ENCODE measurements at places on chromosomes 4 and X.
A peak's percentile ranks its signal among the peaks of the same experiment; 100 is the strongest.

GRCh38 chrX:133151336-133151735 is 54.4 kb upstream of the USP26 start:
- peak; percentile 5 for DNase-seq

- DNase-seq: no peak
These were observed 626.7 kb upstream of the BOD1L1 start for GRCh38 chr4:14254252-14254651.

DNA sequence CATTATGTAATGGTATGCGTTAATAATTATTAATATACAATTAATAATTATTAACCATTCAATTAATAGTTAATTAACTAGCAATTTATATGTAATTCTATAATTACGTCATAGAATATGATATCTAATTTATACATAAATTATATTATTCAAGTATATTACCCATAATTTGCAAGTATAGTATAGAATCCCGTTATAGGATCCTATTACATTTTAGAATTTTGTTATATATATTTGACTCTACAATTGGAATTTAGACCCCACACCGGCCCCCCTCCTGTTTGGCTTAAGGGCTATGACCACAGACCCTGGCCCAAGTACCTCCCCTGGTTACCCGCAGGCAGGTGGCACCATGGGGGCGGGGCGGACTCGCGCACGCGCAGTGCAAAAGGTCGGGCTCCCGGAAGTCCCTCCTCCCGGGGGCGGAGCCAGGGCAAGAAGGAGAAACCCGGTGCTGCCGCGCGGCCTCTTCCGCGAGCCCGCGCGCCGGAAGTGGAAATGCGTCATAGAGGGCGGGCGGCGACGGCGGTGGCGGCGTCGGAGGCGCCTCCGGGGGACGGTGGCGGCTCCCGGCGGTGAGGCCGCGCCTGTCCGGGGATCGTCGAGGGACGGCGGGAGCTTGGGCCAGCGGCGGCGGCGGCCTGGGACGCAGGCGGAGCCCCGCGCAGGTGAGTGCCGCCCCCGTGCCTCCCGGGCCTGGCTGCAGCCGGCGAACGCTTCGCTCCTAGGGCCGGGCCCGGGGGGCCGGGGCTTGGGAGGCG is at the start of gene AKAP17A:
Gene AKAP17A (plus strand): TSS at position 503 of the 761 bp plus-strand sequence. CDS start 1,859 bp downstream, outside the sequence.
- peak; percentile 74 for DNase-seq

GRCh38 chr4:139940600-139940999 is 213.4 kb downstream of the MAML3 start:
- DNase-seq: no peak

DNA sequence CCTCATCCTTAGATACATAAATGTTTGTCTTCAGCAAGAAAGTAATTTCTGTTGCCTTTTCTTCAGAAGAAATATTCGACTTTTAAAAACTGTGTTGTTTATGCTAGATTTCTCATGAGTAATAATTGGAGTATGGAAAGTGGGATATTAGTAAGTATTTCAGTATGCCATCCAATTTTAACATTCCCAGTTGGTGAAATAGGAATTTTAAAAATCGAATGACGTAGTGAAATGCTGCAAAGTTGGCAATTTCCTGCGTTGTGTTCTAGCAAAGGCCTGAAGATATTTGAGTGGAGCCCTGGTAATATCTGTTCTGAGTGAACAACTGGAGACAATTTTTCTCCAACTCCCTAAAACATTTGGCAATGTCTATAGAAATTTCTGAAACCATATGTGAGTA is 190.1 kb downstream of the ZNF330 start:
- DNase-seq: no peak

- DNase-seq: no peak
These were observed 111.0 kb downstream of the EPHA5 start for GRCh38 chr4:65559270-65559669.

- DNase-seq: no peak
These were observed 57.1 kb downstream of the NIPAL1 start for GRCh38 chr4:48073567-48074103.

- no peak for DNase-seq
These were observed 723.9 kb downstream of the FAT4 start for GRCh38 chr4:126038502-126039144.

All from HuH-7.5 (cell line).